ENCODE measurements at places on chromosomes 6 and 20.

- DNase-seq = no peak
Measured at GRCh38 chr6:80547827-80548226, 441.4 kb downstream of the BCKDHB start.

GRCh38 chr20:4192378-4193068 is 177.2 kb upstream of the RNF24 start:
- DNase-seq = no peak

DNA sequence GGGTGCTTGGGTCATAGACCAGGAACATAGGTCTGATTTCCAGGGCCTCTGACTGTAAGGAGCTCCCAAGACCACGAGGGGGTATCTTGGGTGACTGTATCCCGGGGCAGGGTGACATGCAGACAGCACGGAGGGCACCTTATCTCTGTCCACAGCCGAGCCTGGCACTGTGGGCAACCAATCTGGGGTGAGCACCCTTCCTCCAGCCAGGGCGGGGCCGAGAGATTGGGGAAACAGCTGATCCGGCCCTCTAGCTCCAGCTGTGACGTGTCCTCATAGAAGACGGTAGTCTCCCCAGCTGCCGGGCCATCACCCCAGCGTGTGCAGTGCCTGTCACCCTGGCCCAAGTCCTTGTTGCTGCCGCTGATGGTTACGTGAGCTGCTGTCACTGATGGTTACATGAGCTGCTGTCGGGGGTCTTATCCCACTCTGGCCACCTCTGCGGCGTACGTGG is 139.6 kb upstream of the RNF24 start:
- no peak for DNase-seq

DNA sequence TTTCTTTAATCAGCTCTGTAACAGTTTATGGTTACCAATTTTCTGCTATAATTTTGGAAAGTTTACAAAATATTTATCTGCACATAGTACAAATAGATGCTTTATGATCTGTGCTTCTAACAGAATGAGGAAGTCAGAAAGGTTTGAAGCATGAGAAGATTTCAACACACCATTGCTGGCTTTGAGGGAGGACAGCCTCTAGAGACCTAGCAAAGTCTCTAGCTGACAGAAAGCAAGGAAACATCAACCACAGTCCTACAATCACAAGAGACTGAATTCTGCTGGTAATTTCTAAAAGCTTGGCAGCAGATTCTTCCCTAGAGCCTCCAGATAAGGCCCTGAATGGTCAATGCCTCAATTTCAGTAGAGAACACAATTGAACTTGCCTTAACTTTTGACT is 750.8 kb upstream of the SLC35B3 start:
- no peak for DNase-seq

DNA sequence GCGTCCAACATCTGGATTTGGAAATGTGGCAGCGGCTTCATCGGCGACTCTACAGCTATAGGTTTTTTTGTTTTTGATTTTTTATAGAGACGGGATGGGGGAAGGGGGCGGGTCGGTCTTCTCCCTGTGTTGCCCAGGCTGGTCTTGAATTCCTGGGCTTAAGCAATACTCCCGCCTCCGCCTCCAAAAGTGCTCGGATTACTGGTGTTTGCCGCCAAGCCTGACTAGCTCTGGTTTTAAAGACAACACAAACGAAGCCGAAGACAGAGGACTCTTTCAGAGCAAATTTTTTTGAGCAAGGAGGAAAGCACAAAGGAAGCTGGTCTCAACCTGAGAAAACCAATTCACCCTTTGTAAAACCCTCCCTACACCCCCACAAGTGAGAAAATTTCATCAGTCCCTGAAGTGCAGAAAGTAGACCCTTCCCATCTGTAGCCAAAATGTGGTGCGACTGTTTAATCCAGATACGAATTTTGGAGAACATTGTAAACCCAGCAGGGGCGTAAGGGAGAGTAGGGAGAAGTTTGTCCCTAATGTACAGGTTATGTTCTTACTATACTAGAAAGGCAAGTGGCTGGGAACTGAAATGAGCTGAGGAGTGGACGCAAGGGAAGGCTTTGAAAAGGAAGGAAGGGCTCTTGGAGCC is 185.9 kb downstream of the TRIM27 start:
- DNase-seq = no peak

DNA sequence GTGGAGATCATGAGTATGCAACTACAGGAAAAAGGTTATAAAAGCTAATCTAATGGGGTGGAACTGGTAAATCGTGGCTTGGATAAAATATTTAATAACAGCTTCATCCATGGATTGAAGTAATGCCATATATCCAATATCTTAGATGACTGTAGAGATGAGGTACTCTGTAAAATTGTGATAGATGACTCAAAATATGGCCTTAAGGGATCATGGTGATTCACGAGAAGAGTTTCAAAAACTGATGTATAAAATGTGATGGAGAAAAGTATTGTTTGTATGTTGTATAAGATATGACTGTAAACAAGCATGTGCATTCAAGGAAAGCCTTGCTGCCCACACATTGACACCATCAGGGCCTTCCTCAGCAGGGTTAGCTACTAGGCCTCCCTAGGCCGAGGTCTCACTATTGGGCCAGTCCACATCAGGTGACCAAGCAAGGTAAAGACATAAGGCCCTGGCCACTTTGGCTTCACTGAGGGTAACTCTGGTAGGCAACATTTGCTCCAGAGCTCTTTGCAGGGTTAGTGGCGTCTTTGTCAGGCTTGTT is 17.7 kb upstream of the CCN6 start:
- no peak for DNase-seq

- no peak for DNase-seq
Measured at GRCh38 chr6:105746130-105746505, 340.0 kb upstream of the PRDM1 start.

DNA sequence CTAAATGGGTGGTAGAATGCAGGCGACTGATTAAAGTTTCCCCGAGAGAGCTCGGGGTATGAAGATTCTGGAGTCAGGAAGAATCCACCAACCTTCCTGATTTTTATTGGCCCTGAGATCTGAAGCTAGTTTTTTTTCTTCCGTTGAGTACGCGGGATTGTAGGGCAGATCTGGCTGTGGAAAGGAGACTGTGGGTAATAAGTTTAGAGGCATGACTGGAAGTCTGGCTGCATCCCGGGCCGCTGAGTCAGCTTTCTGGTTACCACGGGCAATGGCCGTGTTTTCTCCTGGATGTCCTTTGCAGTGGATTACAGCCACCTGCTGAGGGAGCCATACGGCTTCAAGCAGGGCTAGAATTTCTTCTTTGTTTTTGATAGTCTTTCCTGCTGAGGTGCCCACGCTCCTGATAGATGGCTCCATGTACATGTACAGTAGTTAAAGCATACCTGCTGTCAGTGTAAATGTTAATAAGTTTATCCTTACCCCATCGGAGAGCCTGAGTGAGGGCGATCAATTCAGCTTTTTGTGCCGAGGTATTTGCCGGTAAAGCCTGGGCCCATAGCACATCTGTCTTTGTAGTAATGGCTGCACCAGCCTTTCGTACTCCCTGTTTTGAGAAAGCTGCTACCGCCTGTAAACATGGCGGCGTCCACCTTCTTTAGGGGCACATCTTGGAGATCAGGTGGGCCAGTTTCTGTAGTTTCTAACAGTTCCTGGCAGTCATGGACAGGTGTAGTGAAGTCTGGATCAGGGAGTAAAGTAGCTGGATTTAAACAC is 154.0 kb downstream of the TRIM27 start:
- DNase-seq = no peak

GRCh38 chr6:139888681-139889122 is 514.3 kb upstream of the CITED2 start:
- no peak for DNase-seq

DNA sequence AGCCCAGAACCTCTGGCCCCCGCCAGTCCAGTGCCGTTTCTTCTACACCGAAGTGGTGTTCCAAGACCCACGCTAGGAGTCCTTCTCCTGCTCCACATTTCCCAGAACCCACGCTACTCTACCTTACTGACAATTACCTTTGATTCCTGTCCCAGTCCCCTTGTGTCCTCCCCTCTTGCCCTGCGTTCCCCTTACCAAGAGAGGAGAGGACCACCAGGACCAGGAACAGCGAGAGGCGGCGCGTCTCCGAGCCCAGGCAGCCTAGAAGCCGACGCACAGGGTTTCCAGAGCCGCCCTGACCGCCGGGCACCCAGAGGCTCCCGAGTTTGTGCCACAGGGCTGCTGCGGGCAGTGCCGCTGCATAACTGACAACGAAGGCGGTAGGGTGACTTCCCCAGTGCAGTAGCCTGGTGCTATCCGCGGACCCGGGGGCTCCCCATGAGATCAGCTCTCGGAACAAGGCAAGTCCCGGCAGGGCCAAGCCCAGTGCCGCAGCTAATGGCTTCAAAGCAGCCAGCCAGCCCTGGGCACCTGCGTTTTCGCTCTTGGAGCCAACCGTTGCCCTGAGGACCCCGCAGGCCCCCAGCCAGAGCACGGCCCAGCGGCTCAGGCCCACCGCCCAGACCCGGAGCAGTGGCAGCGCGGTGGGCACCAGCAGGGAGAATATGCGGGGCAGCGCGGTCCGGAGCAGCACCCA is 512 bp downstream of the TAP1 start:
- DNase-seq = peak; percentile 5

DNA sequence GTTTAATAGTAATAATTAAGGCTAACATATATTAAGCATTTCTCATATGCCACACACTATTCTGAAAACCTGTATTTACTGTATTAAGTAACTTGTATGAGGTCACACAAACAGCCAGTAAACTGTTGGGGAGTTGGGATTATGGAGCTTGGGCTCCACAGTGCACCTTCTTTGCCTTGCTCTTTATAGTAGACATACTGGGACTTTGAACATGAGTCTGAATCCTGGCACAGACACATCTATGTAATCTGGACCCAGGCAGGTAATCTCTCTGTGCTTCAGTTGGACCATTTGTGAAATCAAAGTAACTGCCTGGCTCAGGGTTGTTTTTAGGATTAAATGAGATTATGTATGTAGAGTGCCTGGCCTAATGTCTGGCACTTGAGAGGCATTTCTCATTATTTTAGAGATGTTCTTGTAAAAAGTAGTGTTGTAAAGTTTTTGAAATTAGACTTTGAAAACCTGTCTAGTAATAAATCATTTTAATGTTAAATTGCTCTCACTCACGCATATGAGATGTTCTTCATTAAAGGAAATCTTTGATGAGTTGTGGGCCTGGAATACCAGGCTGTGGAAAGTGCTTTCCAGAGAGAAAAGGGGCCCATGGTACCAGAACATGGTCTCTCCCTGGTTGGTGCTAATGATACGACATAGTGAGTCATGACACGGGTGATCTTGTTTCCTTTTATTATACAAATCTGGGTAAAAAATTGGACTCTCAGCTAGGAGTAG is 34.3 kb downstream of the LRRC1 start:
- DNase-seq = no peak

- no peak for DNase-seq
Measured at GRCh38 chr6:164628302-164628931, 681.0 kb downstream of the C6orf118 start.

GRCh38 chr20:41145821-41146620 is 8.7 kb downstream of the PLCG1 start:
- no peak for DNase-seq

DNA sequence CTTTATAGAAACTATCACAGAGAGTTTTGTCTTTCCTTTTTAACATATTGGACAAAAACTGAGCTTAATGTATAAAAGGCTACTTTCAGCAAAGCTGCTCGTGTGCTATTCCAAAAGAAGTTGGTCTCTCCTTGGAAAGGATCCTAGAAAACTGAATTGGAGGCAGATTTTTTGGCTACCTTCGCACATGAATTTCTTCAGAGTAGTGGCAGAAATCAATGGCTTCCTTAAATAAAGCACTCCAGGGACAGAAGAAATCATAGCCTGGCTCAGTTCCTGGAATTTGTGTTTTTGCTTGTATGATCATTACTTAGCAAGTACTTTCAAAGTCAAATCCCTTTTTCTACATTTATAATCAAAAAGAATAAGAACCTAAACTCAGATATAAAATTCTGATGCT is 780.3 kb downstream of the PHF3 start:
- no peak for DNase-seq

DNA sequence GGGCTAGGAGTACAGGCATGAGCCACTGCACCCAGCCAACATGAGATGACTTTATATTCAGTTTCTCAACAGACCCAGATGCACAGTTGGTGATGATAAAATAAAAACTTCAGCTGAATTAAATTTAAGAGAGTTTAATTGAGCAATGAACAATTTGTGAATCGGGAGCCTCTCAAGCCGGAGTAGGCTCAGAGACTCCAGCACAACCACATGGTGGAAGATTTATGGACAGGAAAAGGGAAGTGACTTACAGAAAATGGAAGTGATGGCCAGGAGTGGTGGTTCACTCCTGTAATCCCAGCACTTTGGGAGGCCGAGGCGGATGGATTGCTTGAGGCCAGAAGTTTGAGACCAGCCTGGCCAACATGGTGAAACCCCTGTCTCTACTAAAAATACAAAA is 10.4 kb upstream of the BCAS4 start:
- no peak for DNase-seq

DNA sequence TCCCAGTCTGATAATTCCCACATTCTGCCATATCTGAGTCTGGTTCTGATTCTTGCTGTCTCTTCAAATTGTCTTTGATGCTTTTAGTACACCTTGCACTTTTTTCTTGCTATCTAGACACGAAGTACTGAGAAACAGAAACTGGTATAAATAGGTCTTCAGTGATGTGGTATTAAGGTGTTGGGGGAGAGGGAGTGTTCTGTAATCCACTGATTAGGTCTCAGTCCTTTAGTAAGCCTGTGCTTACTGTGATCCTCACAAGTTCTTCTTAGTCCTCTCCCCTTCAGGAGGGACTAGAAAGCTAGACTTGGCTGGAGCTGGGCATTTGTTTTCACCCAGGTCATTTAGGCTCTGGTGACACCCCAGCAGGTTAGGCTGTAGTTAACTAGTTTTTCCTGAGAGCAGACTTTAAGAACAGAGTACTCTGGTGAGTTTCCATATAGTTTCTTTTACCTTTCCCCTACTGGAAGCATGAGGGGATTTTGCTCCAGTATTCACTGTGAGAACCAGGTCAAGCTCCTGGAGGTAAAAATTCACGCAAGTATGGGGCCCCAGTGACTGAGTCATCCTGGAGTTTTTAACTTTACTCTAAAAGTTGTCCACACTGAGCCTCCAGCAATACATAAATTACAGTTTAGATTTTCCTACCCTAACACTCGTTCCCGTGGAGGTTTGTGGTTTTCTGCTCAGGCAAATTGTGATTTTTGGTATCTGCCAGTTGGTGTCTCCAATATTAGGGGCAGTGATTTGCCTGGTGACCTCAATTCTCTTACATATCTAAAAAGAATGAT is 154.6 kb downstream of the CDKAL1 start:
- peak; percentile 38 for DNase-seq

GRCh38 chr6:24743265-24743943 is 24.4 kb upstream of the C6orf62 start:
- no peak for DNase-seq

DNA sequence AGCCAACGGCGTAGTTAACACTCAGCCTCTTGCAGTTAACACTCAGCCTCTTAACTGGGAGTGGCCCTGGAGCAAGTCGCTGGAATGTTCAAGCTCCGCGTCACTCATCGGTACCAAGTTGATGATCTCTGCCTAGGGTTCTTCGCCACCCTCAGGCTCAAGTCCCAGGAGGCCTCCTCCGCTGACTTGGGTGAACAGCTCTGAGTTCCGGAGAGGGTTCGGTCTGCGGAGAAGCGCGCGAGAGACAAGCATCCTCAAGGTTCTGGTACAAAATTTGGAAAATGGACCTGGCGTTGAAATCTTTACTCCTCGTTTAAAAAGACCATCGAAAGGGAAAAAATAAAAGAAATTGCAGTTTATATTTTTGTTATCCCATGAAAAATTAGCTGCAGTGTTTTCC is 876 bp upstream of the DSP start:
- no peak for DNase-seq

GRCh38 chr6:44127186-44128019 is at the start of the genes MRPL14 and TMEM63B:
Gene MRPL14, minus strand, starts transcription at chr6:44127452. Its CDS starts 10,841 bp downstream, at chr6:44116611.
Gene TMEM63B, plus strand, starts transcription at chr6:44127554. Its CDS starts 7,031 bp downstream, at chr6:44134585.
- peak; percentile 86 for DNase-seq

- peak; percentile 34 for DNase-seq
Measured at GRCh38 chr6:87391334-87391733, 16.4 kb upstream of the CFAP206 start.
